ENCODE measurements at places on chromosomes 3 and 15.

GRCh38 chr3:155572085-155572484 lies 172.8 kb downstream of the PLCH1 start:
- no peak for DNase-seq

- no peak for DNase-seq
Observed at GRCh38 chr3:116384717-116385116, 60.6 kb downstream of the LSAMP start.

GRCh38 chr3:138675393-138675792 lies 66.8 kb downstream of the FAIM start:
- DNase-seq = no peak

DNA sequence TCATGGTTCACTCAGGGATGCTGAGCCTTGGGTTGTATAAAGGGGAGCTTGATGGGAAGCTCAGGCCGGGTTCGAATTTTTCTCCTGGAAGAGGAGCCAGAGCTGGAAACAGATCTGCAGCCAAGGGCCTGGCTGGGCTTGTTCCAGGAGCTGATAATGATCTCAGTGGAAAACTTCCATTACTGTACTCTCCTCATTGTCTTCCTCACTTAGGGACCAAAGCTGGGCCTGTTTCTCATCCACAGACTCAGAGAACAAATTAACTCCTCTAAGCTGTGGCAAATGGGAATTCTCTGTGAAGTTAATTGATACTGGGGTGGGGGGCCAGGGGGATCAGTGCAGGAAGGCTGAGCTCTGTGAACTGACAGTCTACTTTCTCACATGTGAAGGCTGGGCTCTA lies 92.0 kb downstream of the PRICKLE2 start:
- no peak for DNase-seq

DNA sequence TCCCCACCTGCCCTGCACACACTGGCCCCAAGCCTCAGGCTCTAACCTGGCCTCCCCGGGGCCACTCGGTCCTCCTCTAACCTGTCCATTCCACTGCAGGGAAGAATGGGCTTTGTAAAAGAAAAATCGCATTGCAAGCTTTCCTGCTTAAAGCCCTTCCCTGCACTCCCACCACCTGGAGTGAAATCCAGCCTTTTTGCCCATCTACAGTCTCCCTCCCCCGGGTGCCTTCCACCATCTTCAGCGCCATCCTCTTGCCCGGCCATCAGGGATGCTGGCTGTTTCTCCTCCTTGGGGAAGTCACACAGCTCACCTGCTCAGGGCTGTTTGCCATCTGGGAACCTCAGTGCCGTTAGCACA lies 266.9 kb downstream of the OCA2 start:
- DNase-seq = no peak

DNA sequence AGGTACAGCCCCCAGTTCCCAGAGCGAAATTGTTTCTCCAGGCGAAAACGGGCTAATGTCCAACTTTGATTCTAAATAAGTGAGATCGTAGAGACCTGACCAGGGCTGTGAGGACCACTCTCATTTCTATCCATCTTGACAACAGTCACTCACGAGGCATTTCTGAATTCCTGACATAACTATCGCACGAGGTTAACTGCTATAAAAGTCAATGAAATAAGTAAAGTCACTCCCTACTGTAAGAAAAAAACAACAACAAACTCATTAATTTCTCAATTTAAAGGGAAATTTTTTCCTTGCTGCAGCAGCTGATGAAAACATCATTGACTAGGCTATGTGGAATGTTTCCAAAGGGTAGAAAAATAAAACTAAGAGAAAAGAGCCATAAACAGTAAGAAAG lies 69.1 kb downstream of the GREM1 start:
- no peak for DNase-seq

- DNase-seq = no peak
Observed at GRCh38 chr3:15657016-15657415, 55.5 kb downstream of the BTD start.

DNA sequence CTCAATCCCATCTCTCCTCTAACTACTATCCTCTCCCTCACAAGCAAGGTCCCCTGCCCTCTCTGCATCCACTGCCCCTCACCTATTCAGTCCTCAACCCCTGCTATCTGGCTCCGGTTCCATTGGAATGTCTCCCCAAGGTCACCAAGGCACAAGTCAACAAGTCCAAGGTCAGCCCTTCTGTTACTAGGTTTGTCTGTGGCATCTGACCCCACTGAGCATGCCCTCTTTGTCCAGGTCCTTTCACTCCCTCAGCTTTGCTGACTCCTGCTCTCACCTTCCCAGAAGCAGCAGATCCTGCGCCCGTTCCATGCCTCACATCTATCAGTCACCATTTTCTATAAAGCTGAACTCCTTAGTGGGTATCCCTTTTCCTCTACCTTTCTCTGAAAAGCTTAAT lies 8.3 kb upstream of the SEMA7A start:
- DNase-seq = no peak

DNA sequence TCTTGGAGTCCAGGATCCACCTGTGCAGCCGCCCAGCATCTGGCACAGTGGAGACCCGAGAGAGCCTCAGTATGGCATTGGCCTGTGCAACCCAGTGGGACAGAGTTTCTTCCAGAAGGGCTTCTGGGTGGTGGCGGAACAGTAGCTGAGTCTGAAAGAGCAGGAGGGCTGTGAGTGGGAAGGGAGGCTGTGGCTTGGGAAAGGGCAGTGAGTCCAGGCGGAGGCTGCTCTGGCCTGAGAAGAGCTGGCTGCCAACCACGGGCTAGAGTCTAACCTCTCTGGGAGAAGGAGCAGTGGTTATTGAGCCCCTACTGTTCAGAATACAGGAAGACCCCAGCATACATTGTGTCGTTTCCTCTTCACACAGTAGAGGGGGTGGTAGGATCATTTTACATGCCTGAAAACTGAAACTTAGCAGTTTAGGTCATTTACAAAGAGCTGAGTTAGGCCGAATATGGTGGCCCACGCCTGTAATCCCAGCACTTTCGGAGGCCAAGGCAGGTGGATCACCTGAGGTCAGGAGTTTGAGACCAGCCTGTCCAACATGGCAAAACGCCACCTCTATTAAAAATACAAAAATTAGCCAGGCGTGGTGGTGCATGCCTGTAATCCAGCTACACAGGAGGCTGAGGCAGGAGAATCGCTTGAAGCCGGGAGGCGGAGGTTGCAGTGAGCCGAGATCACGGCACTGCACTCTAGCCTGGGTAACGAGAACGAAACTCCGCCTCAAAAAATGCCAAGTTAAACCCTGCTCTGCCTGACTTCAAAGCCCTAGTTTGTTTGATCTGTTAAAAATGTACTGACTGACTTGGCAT lies 3.2 kb downstream of the AEN start:
- no peak for DNase-seq

GRCh38 chr3:187368251-187369088 lies at the start of gene RTP4:
Gene RTP4 (plus strand): TSS chr3:187368385. CDS start chr3:187368442, 57 bp downstream.
- DNase-seq = peak; percentile 28

- DNase-seq = no peak
Observed at GRCh38 chr3:104628185-104628789, 738.4 kb upstream of the ALCAM start.

DNA sequence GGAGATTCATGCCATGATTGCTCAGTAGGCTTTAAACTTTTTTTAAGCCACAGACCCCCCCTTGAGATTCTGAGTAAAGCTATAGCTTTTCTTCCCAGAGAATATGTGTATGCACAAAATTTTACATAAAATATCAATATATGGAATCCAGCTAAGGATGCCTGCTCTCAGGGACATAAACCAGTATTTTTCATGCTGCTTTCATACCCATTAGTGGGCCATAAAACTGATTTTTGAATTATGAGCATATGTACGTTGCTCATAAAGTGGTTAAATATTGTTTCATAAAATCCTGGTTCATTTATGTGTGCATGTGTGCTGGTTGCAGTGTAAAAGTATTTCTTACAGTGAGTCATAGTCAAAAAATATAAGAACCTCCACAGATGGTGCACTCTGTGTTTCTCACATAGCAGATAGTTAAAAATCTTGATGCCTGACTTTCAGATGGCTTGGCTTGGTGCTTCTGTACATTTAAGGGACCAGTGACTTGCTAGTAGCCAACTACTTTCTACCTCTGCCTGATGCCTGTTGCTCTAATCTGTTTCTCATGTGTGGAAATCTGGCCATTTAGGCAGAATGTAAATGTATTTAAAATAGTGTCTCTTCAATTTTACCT lies 71.9 kb downstream of the ARHGEF26 start:
- no peak for DNase-seq

GRCh38 chr3:119205209-119205608 lies 31.8 kb downstream of the UPK1B start:
- DNase-seq = no peak

DNA sequence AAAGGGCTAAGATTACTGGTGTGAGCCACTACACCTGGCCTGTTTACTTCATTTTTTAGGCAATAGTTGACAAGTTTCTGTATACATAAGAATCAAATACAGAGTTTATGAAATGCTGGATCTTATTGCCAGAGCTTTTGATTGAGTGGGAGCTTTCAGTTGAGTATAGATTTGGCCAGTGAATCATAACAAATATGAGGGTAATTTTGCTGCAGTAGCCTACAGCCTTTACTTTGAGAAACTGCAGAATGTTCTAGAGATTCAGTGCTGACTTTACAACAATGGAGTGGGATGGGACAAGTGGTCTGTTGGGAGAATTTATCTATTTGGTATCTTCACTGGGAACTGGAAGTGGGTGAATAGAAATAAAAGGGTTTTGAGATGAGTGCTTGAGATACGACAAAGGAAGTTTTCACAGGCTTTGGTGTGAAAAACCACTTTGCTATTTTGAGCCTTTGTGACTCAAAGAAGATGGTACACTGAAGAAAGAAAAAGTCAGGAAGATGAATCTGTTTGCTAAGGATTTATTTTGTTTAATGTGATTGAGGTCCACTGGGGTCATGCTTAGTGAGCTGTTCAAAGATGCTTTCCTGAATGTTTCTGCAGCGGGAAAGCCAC lies 227.8 kb downstream of the UBE2E2 start:
- no peak for DNase-seq

GRCh38 chr3:23389089-23389488 lies 186.0 kb downstream of the UBE2E2 start:
- no peak for DNase-seq

DNA sequence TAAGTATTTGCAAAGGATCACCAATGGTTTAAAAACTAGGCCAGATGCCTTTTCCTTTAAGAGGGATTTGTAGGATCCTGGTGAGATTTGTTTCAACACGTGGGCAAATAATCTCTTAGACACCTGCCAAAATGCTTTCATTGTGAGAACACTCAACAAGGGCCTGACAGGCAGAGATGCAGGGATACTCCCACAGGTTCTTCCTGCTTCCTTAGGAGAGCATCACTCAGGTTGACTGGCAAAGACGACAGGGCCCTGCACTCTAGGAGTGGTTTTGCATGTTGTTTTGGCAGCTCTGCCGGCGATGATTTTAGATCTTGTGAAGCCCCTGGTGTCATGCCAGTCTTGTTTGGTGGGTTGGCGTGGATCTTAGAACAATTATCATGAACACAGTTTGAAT lies 184.5 kb downstream of the NR1D2 start:
- no peak for DNase-seq

- no peak for DNase-seq
Observed at GRCh38 chr15:22262613-22263020, 182.3 kb downstream of the OR4M2 start.

- DNase-seq = no peak
Observed at GRCh38 chr3:30186741-30187219, 419.6 kb upstream of the TGFBR2 start.

GRCh38 chr3:19103510-19103909 lies 44.8 kb upstream of the KCNH8 start:
- DNase-seq = no peak

DNA sequence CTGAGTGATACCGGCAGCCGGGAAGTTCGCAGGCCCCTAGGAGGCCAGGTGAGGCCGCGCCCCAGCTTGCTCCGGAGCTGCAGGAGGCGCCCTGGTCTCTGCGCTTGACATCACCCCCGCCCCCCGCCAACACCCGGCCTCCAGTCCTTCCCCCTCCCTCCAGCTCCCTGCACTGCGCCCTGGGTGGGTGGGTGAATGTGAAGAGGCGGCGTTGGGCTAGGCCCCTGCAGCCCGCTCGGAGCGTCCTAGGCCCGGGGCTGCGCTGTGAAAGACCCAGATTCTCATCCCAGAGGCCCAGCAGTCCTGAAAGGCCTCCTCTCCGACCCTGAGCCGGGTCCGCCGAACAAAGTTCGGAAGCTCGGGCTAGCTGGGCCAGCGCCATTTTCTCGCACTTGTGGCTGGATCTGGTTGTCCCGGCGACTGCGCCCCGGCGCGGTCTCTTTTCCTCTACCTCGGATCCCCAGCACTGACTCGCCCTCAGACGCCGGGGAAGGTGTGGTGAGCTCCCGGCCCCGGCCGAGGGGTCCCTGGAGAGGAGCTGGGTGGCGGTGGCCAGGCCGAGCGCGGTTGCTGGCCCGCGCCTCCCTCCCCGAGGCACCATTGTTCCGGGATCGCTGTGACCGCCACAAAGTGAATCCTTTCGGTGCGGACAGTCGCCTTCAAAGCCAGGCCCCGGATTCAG lies 12.9 kb downstream of the ZIC4 start:
- DNase-seq = no peak

DNA sequence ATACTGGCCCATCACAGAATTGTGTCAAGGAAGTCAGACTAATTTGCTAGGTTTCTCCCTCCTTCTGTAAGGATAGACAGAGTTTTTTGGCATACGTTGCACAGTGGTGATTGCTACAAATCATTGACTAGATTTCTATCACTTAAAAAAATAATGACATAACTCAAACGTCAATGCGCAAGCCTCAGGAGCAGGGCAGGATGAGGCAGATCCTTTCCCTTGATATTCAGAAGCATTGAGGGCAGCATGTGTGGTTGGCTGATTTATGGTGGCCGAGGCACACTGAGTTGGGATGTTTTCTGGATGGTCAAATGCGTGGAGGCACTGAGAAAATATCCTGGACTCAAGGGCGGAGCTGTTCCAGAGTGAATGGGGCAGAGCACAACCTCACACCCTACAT lies 14.4 kb downstream of the THSD4 start:
- no peak for DNase-seq

- DNase-seq = no peak
Observed at GRCh38 chr3:151769175-151769574, 35.4 kb downstream of the AADACL2 start.

DNA sequence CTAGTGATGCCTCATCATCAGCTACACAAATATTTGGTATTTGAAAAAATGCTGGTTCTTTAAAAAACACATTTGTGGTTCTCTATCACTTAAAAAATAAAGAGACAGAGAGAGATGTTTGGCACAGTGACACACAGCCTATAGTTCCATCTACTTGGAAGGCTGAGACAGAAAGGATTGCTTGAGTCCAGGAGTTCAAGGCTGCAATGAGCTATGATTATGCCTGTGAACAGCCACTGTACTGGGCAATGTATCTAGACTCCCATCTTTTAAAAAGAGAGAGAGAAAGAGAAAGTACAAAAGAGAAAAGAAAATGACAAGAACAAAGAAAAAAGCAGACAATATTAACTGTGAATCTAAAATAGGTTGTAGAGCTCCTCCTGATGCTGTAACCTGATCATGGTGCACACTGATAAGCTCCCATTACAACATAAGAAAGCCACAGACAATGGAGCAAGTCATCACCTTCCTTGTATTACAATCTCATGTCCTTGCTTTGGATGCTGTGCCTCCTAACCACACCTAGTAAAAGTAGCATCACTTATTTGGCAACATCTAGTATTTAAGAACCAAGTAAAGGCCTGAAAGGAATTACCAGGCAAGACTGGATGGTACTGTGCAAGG lies 31.7 kb upstream of the MAP4 start:
- no peak for DNase-seq

Data from activated CD4-positive, alpha-beta T cell treated with anti-CD3 and anti-CD28 coated beads, Interleukin-2, amount 50 U/mL, for 24 hours (primary cell).